ENCODE measurements at places on chromosomes 7 and 10.

DNA sequence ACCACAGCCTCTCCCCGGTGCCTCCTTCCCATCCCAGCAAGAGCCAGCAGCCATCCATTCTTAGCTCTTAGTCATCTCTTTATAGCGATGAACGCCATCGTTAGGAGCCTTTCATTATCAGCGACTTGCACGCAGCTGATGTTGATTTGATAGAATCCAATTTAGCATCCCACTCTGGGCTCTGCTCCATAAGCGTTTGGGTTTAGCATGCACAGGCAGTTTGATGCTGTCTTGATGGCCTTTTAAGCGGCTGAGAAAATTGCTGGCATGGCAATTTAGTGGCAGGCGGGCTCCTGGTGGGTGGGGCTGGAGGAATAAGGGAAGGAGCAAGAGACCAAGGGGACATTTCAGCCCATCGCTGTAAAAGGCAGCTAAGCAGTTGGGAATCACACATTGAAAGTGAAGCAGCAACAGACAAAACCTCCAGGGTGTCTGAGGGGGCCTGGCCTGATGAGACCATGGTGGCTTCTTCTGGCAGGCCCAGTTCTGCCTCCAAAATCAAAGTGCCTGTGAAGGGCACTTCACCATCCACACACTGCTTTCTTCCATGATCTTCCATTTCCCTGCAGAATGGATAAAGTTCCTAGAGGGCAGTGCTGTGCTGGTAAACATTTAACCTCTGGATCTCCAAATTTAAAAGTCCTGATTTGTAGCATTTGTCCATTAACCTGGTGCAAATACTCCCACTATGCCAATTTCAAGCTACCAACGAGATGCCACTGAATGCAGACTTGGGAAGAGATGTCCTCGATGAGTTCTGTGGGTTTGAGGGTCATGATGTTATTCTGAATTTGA lies 107.8 kb upstream of the PLXNA4 start:
- DNase-seq: no peak

DNA sequence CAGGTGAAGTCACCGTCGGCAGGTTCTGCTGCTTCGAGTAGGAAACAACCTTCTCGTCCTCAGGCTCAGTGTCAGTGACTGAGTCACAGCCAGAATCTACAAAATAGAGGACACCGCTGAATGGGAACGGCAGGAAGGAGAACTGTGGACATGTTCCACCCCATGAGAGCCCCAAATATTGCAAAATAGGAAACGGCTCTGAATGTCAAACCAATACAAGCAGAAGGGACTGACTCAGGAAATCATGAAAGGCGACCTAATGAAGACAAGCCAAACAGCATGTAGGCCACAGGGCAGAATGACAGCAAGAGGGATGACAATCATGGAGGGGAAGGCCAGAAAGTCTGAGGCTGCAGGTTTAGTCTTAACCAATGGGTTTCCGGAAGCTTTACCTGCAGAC lies 63.5 kb downstream of the PIK3AP1 start:
- no peak for DNase-seq

GRCh38 chr10:48404646-48405045 lies 98.2 kb downstream of the MAPK8 start:
- DNase-seq: peak; percentile 18

DNA sequence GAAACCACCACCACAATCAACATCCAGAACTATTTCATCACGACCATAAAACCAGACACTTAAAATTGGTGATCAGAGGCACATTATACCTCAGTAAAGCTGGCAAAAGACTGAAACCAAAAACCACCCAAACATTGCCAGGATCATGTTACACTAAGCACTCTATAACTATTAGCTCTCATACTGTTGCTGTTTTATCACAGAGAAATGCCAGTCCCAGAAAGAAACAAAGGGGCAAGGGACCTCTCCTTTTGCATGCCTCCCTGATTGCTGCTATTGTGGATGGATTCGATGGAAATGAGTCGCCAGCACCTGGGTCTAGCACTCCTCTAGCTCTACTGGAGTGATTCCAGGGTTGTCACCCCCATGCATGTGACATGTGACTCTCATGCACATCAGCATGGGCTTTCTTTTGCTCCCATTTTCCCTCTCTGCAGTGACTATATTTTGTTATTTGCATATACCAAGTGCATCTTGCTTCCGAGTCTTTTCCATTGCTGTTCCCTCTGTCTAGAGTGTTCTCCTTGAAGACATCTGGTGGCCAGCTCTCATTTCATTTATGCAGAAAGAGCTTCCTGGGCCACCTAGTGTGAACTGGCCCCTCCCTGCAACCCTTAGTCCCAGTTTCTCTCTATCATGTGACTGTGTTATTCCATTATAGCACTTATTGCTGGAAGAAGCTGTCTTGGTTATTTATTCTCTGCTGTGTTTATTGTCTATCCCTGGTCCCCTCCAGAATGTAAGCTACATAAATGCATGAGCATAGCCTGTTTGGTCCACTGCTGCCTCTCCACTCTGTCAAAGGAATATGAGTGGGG lies 300.6 kb downstream of the PLXNA4 start:
- DNase-seq: no peak

GRCh38 chr7:55573234-55573900 lies 1.1 kb upstream of the VOPP1 start:
- DNase-seq: no peak

GRCh38 chr7:27179503-27180430 lies 5.3 kb downstream of the HOXA11 start:
- DNase-seq: peak; percentile 75

- no peak for DNase-seq
Observed at GRCh38 chr7:20684581-20684980, 69.1 kb downstream of the ABCB5 start.

- peak; percentile 16 for DNase-seq
Observed at GRCh38 chr7:81298951-81299666, 380.3 kb upstream of the SEMA3C start.

DNA sequence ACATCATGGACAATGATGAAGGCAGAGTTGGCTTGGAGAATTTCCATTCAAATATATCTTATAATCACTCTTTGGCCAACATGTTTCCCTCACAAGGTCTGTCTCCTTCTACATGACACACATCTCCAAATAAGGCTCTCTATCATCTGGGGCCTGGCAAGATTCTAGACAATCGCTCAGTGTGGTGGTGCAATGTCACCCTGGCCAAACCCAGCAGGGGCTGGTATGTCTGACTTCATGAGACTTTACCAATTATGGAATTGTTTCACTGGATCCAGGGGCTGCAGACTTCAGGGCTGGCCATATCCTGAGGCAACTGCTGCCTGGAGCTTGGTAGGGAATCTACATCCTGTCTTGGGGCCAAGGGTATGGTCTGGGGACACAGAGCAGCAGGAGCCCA lies 319.0 kb downstream of the PLXNA4 start:
- no peak for DNase-seq

DNA sequence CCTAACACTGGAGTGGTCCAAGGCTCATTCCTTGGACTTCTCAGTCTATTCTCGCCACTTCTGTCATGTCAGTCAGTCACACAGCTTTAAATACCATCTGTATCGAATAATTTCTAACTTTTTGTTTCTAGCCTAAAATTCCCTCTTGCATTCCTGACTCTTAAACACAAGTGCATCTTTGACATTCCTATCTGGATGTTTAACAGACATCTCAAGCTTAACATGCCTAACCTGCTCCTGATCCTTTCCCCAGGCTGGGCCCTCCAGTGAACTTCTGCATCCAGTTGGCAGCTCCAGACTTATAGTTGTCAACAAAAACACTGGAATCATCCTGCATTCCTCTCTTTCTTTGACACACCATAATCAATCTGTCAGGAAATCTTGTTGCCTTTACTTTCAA lies 4.5 kb upstream of the ABCB4 start:
- DNase-seq: no peak

GRCh38 chr7:47387506-47387905 lies 194.4 kb downstream of the TNS3 start:
- no peak for DNase-seq

- no peak for DNase-seq
Observed at GRCh38 chr10:131857156-131858117, 43.4 kb upstream of the PPP2R2D start.

DNA sequence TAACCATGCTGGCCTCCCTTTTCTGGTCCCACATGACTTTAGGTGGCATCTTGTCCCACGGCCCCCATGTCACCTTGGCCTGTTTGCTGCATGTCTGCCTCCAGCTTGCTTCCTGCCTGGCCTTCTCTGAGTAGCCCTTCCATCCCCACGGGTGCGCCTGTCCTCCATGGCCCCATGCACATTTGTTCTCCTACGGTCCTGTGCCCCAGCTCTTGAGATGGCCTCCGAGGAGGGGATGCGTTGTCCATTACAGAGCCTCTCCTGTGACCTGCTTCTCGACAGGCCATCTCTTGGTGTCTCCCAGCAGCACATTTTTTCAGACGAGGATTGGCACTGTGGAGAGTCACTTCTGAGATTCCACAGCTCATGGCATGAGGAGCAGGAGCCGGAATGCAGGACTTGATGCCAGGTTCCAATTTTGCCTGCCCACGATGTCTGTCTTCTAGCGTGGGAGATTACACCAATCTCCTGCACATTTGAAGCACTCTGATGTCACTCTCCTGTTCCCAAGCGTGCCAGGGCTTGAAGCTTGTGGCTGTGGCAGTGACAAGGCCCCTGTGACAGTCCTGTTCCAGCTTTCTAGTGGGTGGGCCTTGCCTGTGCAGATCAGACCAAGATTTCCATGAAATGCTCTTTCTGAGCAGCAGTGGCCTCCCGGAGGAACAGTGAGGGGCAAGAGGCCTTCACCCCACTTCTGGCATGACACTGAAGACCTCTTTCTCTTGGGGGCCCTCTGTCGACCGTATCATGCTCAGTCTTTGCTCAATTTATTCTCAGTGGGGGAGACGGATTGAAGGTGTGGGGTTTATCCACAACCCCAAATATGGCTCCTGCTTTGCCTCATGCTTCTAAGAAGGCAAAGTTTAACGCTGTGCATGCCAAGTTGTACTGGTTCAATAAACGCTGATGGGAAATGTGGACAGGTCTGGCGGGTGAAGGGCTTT lies 13.4 kb downstream of the WDFY4 start:
- no peak for DNase-seq

- no peak for DNase-seq
Observed at GRCh38 chr7:42834676-42835075, 77.2 kb downstream of the C7orf25 start.

- no peak for DNase-seq
Observed at GRCh38 chr10:133411523-133412380, 12.7 kb downstream of the SPRN start.

- no peak for DNase-seq
Observed at GRCh38 chr7:151334628-151335027, 7.0 kb upstream of the NUB1 start.

- DNase-seq: peak; percentile 83
Observed at GRCh38 chr7:148941598-148942275, 57.6 kb upstream of the EZH2 start.

- DNase-seq: no peak
Observed at GRCh38 chr10:92544296-92544695, 29.6 kb downstream of the IDE start.

GRCh38 chr7:6271060-6271658 lies 1.3 kb downstream of the CYTH3 start:
- peak; percentile 78 for DNase-seq

DNA sequence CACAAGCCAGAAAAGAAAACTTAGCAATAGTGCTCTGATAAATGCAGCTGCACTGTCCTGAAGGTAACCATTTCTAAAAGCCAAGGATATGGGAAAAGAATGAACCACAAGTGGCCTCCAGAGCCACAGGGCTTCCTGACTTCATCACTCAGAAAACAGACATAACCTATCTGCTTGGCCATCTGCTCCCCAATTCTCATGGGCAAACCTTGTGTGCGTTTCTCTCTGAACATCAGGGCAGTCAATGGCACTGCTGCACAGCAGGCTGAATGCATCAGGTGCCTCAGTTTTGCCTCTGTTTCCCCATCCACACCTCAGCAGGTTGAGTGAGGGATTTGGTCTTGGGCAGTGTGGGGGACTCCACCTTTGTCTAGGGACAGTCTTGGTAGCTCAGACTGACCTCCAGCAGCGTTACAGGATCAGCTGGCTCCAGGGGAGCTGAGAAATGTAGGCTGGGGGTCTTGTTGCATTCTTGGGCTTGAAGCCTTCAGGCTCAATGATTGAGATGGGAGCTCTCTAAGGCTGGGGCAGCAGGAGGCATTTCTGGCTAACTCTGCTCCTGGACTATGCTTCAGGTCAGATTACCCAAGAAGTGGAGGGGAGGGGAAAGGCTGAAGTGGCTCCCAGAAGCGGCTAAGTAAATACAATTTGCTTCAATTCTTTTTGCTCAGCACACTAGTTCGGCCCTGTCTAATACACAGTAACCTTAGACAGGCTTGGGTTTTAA lies 23.6 kb upstream of the PDLIM1 start:
- no peak for DNase-seq

DNA sequence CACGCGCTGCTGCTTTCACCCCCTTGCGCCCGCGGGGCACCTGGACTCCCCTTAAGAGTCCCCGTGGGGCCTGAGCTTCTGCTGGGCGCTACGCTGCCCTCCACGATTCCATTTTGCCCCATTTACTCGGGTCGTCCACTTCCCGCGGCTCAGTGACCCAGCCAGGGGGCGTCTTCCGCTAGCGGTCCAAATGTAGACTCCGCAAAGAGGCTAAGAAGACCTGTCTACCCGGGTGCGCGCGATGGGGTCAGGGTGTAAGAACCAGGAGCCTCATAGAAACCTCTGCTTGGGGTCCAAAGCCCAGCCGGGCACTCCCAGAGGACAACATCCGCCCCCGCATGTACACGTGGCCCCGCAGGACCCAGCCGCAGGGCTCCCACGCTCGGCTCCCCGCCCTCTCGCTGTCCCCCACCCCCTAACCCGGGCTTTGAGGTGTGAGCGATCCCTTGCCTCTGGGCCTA lies 5.2 kb upstream of the HMX2 start:
- DNase-seq: no peak

GRCh38 chr7:46545790-46546189 lies 624.7 kb upstream of the IGFBP3 start:
- no peak for DNase-seq

GRCh38 chr7:25854608-25855497 lies 297.1 kb upstream of the NFE2L3 start:
- DNase-seq: peak; percentile 99

- no peak for DNase-seq
Observed at GRCh38 chr7:23422909-23423308, 47.4 kb downstream of the IGF2BP3 start.

- DNase-seq: no peak
Observed at GRCh38 chr10:103682631-103683030, 172.7 kb downstream of the SH3PXD2A start.

- no peak for DNase-seq
Observed at GRCh38 chr10:42935466-42935865, 141.4 kb upstream of the RET start.

- no peak for DNase-seq
Observed at GRCh38 chr10:80465451-80465835, 11.3 kb downstream of the TSPAN14 start.

Measured in tongue (tissue), 3 donors.